A172 (cell line): ENCODE measurements at places on chromosomes 2 and 18. TPM values are rescaled to one million over a fixed set of nuclear protein-coding genes. Genes with fewer than 3 reads are reported as not detected.

DNA sequence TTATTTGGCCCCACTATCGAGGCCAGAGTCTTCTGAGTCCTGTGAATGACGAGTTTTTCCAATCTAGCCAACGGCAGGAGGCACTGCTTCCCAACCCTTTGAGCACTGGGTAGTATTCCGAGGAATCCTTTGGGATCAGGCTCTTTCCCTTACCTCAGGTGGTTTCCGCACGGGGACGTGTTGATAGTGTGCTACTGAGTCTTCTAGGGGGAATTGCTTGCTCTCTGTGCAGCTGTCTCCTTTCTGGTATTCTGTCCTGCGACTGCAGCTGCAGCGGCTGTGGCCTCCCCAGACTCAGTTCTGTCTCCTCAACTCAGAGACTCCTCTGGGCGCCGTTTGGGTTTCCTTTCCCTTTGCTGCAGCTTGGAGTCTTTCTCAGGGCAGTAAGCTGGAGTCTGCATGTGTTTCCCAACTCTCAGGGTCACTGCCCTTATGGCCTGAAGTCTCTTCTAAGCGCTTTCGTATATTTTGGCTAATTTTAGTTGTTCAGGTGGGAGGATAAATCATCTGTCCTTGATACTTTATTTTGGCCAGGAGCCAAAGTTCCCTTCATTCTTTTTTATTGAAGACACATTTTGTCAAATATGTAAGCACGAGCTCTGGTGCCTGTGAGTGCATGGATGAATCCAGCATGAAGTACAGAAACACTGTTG, 118.4 kb downstream of the MAP4K4 start:
- no peak for DNase-seq

GRCh38 chr2:88234760-88235159, 64.6 kb downstream of the THNSL2 start:
- no peak for DNase-seq

DNA sequence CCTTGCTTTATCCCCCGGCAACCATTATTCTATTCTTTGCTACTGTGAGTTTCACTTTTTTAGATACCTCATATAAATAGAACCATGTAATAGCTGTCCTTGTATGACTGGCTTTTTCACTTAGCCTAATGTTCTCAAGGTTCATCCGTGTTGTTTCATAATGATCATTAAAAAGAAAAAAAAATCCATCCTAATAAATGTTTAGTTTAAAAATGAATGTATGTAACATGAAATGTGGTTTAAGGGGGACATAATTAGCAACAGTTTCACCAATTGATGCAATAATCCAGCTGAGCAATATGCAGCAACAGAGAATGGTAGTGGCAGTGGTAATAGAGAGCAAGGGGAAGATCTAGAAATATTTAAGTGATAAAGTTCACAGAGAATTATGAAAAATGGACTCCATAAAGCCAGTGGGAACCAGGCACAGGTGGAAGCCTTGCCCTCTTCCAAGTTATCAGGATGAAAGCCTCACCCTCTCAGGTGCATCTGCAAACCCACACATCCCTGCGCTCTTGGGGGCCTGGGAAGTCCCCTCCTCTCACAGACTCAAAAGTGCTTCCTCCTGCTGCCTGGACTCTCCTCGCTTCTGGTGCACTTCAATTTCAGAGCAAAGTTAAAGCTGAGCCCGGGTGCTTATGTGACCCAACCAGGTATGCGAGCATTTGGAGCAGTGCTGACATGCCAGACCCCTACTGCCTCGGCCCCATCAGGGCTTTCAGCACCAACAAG, 1403.3 kb upstream of the SLC39A10 start:
- DNase-seq, result no peak

DNA sequence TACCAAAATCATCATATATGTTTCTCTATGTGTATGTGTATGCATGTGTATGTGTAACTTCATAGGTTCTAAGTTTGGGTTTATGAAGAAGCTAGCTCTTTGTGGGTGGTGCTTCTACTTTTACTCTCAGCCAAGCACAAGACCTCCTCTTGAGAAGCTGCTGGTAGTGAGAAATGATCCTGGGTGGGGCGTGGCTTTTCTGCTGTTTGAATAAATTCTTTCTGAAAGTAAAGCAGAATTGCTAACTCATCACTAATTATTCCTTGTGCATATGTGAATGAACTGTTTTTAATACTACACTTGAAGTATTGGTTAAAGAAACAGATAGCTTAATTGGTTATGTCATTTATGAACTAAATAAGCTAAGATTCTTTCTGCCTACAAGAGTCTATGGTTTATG, 7.6 kb upstream of the GAREM1 start:
- no peak for DNase-seq

DNA sequence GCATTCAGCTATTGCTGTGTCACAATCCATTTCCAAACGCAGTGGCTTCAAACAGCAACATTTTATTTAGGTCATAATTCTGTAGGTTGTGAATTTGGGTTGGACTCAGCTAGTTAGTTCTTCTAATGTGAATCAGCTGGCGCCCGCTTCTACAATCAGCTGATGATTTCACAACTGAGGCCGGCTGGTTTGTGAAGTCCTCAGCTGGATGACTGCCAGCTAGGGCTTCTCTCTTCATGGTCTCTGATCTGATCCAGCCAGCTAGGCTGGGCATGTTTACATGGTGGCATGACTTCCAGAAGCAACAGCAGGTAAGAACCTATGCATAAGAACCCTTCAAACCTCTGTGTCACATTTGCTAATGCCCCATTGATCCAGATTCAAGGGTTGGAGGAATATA, 172.0 kb downstream of the SLC4A10 start:
- no peak for DNase-seq

GRCh38 chr2:196119926-196120325, 51.3 kb upstream of the DNAH7 start:
- no peak for DNase-seq

DNA sequence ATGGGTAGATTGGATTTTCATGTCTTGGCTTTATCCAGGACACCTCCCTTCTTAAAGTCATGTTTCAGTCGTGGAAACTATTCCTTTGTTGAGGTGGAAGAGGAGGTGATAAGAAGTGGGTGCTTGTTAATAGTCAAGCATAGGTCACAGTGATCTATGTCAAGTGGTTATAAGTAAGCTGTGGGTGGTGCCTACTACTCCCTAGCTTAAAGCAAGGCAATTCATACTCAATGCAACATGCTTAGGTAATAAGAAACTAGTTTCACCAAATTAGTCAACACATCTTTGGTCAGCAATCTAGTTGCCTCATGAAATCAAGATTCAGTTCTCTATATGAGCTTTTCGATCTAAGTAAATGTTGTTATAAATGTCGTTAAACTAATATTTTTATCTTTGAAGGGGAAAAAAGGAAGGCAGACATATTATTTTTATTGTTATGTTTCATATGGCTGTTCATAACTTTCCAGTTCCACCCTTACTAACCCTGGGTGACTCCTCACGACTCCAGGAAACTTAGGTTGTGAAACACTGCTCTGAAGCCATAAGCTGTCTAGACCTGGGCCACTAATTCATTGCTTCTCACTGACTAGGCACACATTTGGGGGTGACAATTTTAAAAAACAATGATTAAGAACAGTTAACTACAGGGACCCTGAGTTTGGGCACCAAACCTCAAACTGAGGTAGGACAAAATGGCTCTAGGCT, 5.8 kb upstream of the ABCB11 start:
- DNase-seq, result no peak

DNA sequence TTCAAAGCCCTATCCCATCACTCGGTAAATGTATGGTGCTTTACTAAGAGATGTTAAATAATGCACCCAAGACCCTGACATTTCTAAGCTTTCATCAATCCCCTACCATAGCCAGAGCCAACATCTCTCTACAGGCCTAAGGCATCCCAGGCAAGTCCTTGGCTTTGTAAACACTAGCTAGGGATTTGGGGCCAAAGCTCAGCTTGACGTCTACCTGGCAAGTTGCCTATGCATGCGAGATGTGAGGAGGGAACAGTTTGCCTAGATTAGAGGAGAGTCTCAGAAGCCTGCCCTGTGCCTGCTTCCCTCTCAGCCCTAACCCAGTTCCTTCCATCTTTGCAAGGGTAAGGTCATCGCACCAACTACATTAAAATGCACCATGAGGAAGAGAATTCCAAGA, 221.5 kb upstream of the NCKAP5 start:
- no peak for DNase-seq

DNA sequence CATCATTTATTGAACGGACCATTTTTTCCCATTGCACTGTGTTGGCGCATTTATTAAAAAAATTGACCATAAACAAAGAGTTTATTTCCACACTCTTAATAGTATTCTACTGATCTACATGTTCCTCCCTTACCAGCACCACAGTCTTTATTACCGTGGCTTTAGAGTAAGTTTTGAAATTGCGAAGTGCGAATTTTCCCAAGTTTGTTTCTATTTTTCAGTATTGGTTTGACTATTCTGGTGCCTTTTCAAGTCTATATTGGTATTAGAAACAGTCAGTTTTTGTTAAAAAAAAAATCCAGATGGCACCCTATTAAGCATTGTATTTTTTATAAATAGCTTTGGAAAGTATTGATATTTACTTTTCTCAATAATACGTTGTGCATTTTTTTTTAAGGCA, 795.1 kb upstream of the HS6ST1 start:
- no peak for DNase-seq

DNA sequence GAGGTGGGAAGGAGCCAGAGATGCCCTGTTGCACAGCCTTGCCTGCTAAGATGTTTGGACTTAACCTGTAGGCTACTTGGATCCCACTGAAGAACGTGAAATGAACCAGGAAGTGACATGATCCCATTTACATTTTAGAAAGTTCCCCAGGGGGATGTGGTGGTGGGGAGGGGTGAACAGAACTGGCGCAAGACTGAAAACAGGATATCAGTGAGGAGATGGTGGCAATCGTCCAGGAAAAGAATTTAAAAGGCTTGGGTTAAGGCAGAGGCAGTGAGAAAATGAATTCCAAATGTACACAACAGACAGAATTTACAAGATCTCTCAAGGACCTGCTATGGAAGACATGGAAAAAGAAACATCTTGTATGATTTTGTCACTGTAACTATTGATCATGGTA, 42.3 kb downstream of the SULT1C2 start:
- DNase-seq, result no peak

GRCh38 chr2:121649149-121649595, at the start of gene CLASP1:
CLASP1 (minus strand) TSS chr2:121649462; CDS start chr2:121605895, 43,567 bp downstream.
- DNase-seq, result no peak

Gene YIPF4
- 51.1 and 51.5 TPM in 2 replicates for total RNA-seq

DNA sequence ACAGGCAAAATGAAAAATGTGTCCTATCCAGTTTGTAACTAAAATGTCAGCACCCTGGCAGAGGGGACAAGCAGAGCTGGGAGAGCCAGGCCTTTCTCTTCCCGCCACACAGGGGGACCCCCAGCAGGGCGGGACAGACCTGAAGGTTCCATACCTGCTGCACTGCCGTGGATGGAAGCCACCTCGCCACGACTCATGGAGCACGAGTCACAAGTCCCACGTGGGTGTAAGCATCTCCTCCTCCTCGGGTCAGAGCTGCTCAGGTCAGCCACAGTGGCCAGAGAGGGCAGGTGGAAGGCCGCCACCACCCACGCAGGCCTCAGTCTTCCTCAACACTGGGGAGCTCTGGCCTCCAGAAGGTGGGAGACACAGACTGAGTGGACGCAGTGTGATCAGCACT, 21.0 kb downstream of the C1QL2 start:
- DNase-seq, result peak; percentile 17

GRCh38 chr18:48920408-48921038, 30.2 kb downstream of the SMAD7 start:
- no peak for DNase-seq

DNA sequence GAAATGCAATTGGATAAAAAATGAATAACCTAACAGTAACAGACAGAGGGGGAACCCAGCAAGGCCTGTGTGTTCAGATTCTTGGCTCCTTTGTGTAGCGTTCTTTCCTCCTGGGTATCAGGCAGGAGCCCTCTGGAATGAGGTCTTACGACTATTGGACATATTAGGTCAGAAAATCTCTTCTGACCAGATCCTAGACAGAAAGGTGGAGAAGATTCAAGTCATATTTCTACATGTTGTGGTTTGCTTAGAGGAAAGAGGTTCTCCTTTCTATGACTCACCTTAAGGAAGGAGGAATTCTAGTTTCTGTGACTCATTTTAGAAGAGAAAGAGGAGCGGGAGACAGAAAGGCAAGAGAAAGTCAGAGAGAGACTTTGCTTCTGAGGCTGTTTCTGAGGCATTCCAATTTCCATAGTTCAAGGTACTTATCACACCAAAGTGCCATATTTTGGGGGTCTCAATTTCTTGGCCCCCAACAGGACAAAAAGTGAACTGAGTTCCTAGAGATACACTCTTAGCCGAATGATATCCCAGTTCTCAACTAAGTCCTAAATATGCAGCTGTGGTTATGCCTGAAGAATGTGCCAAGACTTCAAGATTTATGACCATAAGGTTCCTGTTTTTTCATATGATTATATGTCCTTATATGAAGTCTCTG, 618.6 kb downstream of the ZEB2 start:
- DNase-seq, result peak; percentile 85

DNA sequence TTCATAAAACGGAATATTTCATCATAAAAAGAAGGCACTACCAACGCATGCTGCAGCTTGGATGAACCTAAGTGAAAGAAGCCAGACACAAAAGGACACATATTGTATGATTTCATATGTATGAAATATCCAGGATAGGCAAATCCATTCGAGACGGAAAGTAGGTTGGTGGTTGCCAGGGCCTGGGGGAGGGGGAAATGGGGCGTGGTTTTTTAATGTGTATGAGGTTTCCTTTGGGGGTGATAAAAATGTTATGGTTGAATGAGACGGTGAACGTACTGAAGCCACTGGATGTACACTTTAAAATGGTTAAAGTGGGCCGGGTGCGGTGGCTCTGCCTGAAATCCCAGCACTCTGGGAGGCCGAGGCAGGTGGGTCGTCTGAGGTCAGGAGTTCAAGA, 20.0 kb upstream of the SPATA3 start:
- DNase-seq, result no peak

GRCh38 chr2:16224298-16225045, 284.1 kb downstream of the MYCN start:
- no peak for DNase-seq

DNA sequence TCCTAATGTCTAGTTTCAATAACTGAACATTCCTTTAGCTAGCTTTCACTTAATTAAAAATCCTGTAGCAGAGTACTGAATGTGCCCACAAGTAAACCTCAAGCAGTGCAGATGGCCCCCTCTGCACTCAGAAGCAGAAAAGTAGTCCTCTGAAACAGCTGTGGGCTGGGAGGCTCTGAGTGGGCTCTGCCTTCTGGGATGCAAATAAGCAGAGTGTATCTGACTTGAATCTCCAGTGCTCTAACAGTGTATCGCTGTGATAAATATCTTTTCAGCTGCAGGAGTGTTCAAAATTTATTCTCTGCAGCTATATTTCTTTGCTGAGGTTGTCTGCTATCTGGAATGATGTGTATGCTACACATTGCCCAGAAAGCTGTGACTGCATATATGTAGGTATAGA, 44.8 kb upstream of the SYT4 start:
- DNase-seq, result no peak

Gene GREB1
- total RNA-seq, result 2.8 and 3.4 TPM in 2 replicates
